ENCODE measurements at places on chromosomes 11 and 22.

GRCh38 chr11:63639199-63639832 is 25.1 kb upstream of the PLAAT3 start:
- DNase-seq: no peak

DNA sequence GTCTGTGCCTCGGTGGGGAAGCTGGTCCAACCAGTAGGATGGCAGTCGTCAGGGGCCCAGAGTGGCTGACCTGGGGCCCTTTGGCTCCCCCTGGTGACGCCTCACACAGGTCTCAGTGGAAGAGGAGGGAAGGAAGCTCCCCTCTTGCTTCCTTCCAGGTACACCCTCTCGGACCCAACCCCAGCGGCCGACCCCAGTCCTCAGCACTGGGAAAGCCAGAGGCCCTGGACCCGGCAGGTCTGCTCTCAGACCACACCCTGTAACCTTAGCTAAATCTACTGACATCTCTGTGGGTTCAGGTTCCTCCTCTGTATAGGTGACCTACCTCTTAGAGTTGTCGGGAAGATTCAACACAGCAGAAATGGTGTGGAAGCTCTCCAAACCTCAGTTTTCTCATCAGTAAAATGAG is 3.4 kb upstream of the SCUBE1 start:
- peak; percentile 47 for DNase-seq

DNA sequence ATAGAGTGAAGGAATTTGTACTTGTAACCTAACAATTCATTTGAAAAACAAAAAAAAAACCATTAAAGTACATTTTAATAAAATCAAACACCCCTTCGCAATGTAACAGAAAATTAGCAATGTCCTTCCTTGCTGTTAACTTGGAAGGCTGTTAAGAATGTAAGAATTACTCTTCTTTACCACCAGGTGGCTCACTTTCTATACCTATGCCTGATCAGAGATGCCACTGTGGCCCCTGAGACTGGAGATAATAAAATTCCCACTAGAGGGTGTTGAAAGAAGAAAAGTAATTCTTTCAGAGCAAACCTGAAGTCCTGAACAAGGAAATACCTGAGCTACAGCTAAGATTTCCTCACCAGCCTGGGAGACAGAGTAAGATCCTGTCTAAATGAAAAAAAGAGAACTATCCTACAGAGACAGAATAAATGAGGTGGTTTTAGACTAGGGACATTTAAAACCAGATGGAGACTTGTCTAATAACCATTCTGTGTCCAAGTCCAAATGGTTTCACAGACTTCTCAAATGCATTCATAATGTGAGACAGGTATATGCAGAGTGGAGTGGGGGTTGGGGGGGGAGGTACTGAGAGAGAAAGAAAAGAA is 1089.3 kb downstream of the FAM181B start:
- DNase-seq: no peak

GRCh38 chr11:15136166-15136565 is 21.4 kb downstream of the INSC start:
- DNase-seq: no peak

GRCh38 chr22:48152164-48152775 is 1389.8 kb downstream of the TBC1D22A start:
- DNase-seq: no peak

DNA sequence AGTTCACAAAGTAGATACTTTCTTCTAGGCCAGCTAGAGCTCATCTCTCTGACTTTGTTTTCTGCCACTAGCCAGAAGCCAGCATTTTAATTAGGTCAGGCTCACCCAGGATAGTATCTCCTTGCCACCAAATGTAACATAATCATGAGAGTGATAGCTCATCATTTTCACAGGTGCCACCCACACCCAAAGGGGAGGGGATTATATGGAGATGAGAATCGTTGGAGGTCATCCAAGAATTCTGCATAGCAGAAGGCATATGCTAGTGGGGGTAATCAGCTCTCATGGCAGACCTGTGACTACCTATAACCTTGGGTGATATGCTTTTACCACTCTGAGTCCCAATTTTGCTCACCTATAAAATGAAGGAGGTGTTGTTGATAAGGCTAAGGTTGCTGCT is 523.0 kb downstream of the METTL15 start:
- DNase-seq: no peak

DNA sequence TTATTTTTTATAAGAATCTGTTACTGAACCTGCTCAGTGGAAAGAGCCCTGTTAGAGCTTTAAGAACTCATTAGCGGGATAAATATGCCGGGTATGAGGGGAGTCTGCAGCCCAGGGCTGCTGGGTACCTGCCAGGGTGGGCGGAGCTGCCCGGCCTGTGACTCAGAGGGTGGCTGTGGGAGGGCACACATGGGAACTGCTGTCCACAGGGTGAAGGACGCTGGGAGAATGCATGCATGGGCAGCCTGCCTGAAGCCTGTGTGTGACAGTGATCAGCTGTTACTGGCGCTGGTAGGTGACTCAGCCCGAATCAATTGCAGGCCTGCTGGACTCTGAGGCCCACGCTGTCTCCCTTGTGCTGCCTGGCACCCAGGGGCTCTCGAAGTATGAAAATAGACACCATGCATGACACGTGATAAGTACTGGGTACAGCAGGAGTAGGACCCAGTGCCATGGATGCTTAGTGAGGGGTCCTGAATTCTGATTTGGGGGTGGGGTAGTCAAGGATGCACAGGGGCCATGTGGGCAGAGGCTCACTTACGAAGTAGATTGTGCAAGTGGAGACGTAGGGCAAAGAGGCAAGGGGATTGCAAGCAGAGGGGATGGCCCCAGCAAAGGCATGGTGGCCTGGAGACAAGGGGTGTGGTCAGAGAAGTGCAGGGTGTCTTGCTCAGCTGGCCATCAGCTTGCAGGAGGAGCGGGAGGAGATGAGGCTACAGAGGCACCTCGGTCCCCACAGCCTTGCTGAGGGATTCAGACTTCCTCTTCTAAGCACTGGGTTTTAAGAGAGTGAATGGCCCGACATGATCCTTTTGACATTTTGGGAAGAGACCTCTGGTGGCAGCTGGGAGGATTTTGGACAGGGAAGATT is 36.5 kb downstream of the GRIK4 start:
- no peak for DNase-seq

DNA sequence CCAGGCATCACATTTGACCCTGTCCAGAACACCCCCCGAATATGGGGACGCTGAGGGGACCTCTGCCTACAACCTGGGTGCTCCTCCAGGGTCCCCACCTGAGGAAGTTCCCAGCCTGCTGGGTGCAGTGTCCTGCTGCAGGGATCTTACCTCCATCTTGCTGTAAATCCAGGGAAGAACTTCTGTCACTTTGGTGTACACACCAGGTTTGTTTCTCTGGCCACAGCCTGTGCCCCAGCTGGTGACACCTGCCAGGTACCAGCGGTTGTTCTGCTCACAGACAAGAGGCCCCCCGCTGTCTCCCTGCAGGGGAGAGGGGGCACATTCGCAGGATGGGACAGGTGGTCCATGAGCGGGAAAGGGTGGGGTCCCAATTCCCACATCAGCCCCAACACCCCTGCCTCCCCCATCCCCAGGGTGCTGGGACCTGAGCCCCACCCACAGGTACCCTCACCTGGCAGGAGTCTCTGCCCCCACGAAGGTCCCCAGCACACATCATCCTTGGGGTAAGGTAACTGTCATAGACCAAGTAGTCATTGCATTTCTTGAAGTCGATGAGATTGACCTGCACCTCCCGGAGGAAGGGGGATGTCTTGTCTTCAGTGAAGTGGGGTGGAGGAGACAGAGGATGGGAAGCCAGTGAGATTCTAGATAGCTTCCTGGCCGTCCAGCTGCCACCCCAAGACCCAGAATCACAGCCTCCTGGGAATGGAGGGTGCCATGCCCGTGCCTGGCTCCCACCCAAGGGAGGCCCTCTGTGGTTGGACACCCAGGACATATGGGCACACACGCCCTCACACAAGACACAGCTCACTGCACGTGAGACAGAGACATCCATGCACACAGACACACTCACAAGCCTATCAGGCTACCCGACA is 25.5 kb downstream of the TMPRSS13 start:
- no peak for DNase-seq

DNA sequence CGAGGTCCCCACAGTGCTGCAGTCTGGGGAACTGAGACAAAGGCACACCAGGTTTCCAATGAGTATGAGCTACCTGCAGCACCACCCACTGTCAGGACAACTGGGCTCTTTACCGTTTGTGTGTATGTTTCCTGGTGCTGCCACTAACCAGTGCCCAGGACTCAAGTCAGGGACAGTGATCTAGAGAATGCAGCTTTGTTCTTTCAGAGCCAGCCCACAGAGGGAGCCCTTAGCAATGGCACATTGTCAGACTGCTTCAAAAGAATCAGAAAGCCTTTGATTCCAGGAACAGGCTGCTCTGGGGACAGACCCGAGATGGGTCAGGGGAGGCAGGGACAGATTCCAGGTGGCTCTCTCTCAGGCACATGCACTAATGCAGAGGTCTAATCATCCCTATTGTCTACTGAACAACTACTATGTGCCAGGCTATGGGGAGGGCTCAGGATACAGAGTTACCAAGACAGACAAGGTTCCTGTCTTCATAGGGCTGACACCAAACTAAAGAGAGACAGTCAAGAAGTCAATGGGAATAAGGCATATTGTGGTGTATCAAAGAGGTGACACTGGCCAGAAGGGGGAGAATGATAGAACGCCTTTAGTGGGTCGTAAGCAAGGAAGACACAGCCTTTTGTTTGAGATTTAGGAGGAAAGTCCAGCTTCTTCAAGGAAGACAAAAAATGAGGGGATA is 103.7 kb downstream of the VPREB1 start:
- no peak for DNase-seq

DNA sequence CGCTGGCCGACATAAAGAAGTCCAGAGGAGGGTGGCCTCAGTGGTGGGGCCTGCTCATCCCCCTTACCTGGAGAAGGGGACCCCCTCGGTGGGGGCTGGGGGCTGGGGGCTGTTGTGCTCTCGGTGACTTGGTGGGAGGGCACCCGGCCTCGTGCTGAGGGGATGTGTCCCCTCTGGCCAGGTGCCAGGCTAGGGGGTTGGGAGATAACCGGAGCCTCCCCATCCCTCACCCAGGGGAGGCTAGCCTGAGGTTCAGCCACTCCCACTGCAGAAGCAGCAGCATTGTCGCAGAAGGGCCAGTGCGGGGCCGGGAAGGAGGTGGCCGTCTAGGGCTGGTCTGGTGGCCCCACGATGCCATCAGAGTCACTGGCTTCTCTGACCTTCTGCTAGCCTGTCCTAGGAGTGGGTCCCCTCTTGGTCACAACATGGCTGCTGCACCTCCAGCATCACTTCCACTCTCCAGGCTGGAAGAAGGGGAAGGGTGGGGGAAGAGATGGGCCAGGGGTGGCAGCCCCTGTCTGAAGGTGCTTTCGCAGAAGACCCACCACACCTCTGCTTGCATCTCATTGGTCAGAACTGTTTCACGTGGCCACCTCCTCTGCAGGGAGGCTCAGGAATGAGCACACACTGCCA is 44.2 kb upstream of the FADD start:
- no peak for DNase-seq

DNA sequence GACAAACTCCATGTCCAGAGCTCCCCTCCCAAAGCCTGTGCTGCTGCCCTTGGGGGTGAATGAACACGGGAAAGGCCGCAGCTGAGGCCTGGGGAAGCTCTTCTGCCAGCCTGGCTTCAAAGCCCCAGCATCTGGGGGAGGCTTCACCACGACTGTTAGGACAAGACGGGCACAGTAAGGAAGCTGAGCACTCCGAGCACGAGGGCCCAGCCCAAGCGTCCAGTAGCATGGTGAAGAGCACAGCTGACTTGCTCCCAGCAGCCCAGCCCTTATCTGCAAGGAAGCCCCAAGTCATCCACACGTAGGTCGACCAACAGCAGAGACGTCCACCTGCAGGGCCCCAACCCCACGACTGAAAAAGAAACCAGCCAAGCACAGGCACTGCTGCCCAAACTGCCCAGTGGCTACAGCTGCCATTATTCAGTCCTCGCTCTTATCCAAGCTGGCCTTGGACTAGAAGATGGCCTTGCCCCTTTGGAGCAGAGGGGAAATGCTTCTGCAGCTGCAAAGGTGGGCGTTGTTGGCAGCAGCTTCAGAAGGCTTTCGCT is 62.5 kb downstream of the SHANK2 start:
- DNase-seq: no peak

GRCh38 chr22:36552289-36552688 is 23.3 kb upstream of the EIF3D start:
- DNase-seq: no peak

GRCh38 chr11:1770528-1770927 is 6.8 kb upstream of the CTSD start:
- no peak for DNase-seq

GRCh38 chr11:64747961-64748665 is 4.2 kb upstream of the RASGRP2 start:
- no peak for DNase-seq

DNA sequence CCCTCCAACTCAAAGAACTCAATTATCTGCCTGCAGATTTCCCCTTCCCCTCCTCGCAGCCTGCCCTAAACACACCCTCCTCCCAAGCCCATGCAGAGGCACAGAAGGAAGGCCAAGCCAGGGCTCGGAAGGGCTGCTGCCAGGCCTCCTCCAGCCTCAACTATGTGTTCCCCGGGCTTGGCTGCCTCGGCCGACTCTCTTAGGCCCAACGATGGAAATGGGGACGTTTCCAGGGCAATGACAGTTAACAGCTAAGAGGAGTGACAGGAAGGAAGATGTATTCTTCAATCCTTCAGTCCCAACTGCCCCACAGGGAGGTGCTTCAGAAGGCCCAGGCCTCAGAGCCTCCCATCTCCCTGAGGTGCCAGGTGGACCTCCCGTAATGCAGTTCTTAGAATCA is 104.0 kb upstream of the AKIP1 start:
- no peak for DNase-seq

- DNase-seq: no peak
Measured at GRCh38 chr22:45548247-45548840, 45.7 kb downstream of the FBLN1 start.

GRCh38 chr11:103370076-103370475 is 260.9 kb downstream of the DYNC2H1 start:
- no peak for DNase-seq

DNA sequence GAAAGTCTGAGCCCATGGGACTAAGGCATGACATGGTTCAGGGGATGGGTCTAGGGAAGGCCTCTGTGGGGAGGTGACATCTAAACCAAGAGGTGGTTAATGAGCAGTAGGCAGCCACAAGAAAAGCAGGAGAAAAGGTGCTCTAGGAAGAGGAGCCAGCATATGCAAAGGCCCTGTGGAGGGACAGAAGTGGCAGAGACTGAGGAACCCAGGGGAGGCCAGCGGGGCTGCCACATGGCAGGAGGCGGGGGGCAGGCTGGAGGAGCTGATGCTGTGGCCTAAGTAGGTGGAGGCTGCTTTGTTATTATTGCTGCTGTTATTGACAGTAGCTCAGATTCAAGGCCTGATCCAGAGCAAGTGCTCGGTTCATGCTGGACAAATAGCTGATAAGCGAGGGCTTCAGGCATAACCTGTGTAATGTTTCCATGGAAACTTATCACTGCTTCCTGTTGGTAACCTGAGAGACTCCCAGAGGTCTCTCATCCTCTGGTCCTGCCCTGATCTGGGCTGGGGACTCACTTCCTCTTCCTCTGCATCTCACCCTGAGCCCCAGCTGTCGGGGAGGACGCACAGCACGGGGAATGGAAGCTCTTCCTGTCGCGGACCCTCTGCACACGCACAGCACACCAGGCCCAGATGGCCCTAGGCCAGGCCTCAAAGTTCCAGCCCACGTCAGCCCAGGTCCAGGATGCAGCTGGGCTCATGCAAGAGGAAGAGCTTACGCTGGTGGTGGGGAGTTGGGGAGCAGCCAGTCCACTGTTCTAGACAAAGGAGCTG is 75.2 kb upstream of the TP53I11 start:
- DNase-seq: no peak

- DNase-seq: no peak
Measured at GRCh38 chr22:36321797-36322601, 65.8 kb downstream of the MYH9 start.

GRCh38 chr11:116851626-116852025 is 14.2 kb upstream of the APOA1 start:
- peak; percentile 8 for DNase-seq
